ENCODE measurements at places on chromosomes 13 and 19.

DNA sequence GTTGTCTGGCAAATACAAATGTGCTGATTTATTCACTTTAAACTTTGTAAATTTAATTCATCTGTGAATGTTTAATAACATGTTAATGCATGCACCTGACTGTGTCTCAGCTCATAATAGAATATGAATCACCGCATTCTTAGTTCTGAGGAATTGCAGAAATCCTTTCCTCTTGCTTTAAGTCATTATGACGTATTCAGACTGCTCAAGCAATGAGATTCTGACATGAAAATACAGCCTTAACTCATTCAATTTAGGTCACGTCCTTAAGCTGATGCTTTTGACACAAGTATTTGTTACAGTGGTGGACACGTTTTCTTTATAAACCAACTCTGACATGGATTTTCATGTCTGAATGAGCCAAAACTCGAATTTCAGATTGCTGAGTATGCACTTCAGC lies 541.0 kb upstream of the KLF12 start:
- DNase-seq, result no peak

GRCh38 chr13:24161010-24161775 lies 673 bp downstream of the SPATA13 start:
- no peak for DNase-seq

- no peak for DNase-seq
Measured at GRCh38 chr13:70829748-70830147, 721.5 kb upstream of the KLHL1 start.

- no peak for DNase-seq
Measured at GRCh38 chr19:30663611-30664174, 291.5 kb downstream of the ZNF536 start.

DNA sequence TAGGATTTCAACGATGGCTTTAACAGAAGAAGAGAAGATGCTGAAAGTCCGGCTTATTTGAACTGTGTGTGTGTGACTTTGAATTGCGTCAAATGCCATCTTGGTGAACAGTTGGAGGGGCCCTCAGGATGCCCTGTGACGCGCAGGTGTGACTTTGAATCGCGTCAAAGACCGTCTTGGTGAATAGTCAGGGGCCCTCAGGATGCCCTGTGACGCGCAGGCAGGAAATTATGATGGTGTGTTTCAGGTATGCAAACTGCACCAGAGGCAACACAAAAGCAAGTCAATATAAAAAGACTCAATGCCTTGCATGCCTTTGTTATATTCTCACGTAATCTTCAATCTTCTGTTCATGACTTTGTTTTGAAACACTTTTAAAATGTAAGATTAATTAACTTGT lies 29.2 kb downstream of the ATP11A start:
- no peak for DNase-seq

- DNase-seq, result no peak
Measured at GRCh38 chr13:85492283-85492682, 306.9 kb downstream of the SLITRK6 start.

DNA sequence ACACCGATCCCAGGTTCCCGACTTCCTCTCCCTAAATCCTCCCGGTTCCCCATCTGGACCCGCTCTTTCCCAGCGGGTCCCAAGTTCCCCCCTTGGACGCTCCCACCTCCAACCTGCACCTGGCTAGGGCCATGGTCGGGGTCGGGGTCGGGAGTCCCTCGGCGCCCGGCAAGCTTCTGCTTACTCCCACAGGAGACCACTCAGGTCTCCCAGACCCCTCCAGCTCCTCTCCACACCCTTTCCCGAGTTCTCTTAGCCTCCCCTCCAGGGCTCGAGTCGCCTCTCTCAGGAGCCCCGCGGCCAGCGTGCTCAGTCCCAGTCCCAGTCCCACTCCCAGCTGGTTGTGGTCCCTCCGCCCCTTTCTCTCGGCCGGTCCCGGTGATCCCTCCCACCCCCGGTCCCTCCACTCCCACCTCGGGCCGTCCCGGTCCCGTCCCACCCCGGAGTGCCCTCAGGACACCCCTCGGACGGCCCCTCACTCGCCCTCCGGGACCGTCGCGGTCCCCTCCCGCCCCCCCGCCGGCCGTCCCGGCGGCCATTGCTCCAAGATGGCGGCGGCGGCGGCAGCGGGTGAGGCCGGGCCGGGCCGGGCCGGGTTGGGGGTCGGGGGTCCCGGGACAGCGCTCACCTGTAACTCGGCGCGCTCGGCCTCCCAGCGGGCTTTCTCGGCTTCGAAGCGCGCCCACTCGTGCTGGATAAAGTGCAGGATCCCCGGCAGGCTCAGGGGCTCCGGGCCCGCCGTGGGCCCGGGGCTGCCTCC lies at the start of gene FKRP:
FKRP (plus strand) TSS at position 537 of the 760 bp plus-strand sequence. CDS start 9,394 bp downstream, outside the sequence.
- peak; percentile 32 for DNase-seq

- DNase-seq, result no peak
Measured at GRCh38 chr13:80428349-80429096, 87.6 kb upstream of the SPRY2 start.

GRCh38 chr19:31527443-31527842 lies 178.2 kb upstream of the TSHZ3 start:
- DNase-seq, result no peak

DNA sequence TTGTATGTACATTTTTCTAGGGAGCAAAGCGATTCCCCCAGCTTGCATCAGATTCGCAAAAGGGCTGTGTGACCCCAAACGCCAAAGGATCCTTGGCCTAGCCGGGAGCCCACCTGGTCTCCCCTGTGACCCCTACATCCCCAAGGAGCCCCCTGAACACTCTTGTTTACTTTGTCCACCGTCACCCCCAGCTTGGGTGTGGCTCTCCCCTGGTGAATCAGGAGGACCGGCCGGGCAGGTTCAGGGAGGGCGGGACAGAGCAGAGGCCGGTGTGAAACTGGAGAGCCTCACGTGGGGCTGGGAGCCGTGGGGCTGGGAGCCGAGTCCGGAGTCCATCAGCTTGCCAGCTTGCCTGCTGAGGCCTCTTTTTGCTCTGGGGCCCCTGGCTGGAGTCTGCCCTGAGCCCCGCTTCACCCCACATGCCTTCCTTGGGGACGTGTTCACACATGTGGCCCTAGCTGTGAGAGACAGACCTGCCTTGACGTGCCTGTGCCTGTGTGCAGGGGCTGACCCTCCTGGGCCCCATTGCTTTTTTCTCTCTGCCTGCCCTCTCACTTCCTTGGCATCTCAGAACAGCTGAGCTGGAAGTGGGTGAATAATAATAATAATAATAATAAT lies 2.0 kb downstream of the ITPKC start:
- no peak for DNase-seq

- peak; percentile 25 for DNase-seq
Measured at GRCh38 chr19:39497996-39498797, 550 bp upstream of the DLL3 start.

GRCh38 chr13:42905579-42905978 lies 86.5 kb downstream of the EPSTI1 start:
- no peak for DNase-seq

GRCh38 chr13:51595416-51595815 lies 11.2 kb downstream of the WDFY2 start:
- no peak for DNase-seq

- DNase-seq, result no peak
Measured at GRCh38 chr13:31947105-31947504, 84.5 kb upstream of the FRY start.

DNA sequence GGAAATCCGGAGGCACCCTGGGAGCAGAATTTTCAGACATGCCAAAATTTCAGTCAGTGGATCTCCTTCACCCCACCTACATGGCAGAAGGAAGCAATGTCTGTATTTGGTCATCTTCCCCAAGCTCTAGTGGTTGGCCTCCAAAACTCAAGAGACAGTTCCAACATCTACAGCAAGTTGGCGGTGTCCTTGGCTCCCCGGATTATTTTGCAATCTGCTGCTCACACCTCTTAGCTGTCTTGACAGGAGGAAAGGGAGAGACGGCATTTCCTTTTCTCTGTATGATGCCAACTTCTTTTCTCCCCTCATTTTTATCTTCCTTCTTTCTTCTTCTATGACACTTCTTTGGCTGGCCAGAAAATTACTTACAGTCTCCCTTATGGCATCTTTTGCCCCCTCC lies 159.9 kb downstream of the SUCLA2 start:
- no peak for DNase-seq

DNA sequence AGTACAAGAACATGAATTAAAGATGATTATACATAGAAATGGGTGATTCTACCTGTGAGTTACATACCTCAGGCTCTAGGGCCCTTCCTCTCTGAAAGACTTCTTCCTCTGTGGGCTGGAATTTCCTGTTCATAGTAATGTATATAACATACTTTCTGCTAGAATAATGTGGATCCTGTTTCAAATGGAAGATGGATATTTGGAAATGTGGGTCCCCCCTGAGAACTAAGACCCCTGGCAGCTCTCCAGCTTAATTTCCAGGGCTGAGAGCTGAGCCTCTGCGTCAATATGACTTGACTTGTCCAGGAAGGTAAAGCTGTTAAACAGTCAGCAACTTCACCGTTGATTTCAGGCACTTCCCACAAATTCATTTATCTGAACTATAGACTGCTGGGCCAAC lies 296.3 kb downstream of the NALCN start:
- DNase-seq, result no peak

- no peak for DNase-seq
Measured at GRCh38 chr19:29836409-29836825, 24.6 kb downstream of the CCNE1 start.

DNA sequence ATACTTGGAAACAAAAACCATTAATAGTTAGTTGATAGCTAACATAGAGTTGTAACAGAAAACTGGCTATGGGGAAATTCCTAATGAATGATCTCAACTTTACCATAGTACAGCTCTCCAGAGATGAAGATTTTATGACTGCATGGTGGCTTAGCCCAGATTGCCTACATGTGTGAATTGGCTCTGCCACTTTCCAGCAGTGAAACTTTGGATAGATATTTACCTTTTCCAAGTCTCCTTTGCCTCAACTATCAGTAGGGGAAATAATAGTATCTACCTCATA lies 161.1 kb downstream of the LACC1 start:
- DNase-seq, result no peak

GRCh38 chr19:51124729-51125128 lies at the start of gene SIGLEC9:
Gene SIGLEC9 (plus strand): TSS chr19:51124906. CDS start chr19:51124975, 69 bp downstream.
- no peak for DNase-seq

DNA sequence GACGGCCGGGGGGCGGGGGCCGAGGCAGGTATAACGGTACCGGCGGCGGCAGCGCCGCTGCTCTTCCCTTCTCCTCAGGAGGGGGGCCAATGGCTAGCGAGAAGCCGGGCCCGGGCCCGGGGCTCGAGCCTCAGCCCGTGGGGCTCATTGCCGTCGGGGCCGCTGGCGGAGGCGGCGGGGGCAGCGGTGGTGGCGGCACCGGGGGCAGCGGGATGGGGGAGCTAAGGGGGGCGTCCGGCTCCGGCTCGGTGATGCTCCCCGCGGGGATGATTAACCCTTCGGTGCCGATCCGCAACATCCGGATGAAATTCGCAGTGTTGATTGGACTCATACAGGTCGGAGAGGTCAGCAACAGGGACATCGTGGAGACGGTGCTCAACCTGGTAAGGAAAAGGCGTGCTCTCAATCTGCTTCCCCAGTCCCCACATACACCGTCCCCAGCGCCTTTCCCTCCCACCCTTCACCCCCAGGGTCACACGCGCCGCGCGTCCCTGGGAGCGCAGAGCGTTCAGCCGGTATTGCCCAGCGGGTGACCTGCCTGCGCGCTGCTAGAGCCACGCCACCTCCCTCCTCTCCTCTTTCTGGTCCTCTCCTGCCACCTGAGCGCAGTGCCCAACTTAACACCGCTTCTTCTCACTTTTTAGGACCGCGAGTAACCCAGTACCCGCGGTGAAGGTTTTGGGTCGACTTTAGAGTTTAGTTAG lies 814 bp downstream of the NBEA start:
- DNase-seq, result peak; percentile 28

DNA sequence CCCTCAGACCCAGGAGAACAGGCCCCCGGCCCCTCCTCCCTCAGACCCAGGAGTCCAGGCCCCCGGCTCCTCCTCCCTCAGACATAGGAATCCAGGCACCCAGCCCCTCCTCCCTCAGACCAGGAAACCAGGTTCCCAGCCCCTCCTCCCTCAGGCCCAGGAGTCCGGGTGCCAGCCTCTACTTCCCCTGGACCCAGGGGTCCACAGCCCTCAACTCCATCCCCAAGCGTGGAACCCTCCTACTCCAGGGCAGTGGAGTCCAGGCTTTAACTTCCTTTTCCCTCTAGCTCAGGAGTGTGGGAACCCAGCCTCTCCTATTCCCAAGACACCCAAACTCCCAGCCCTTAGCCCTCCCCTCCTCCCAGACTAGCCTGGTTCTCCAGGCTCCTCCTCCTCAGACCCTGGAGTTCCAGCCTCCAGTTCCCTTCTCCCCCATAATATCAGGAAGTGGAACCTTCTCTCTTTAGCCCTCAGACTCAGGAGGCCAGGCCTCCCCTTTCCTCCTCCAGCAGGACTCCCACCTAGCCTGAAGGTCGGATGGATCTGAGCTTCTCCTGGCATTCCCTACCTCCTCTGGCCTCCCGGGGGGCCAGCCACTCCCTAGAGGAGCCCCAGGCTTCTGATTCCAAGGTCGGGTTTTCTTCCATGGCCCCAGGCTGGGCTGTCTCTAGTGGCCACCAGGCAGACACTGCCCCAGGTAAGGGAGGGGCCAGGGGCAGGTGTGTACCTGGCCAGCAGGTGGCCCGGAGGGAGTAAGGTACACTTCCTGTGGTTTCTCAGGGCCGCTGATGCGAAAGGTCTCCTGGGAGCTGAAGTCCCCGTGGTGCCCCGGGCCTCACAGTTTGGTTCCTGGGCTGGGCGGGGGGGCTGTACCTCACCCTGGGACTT lies at the start of gene TMC4:
TMC4 (minus strand) TSS at position 690 of the 888 bp plus-strand sequence; CDS start at position 647, 43 bp downstream.
- no peak for DNase-seq

DNA sequence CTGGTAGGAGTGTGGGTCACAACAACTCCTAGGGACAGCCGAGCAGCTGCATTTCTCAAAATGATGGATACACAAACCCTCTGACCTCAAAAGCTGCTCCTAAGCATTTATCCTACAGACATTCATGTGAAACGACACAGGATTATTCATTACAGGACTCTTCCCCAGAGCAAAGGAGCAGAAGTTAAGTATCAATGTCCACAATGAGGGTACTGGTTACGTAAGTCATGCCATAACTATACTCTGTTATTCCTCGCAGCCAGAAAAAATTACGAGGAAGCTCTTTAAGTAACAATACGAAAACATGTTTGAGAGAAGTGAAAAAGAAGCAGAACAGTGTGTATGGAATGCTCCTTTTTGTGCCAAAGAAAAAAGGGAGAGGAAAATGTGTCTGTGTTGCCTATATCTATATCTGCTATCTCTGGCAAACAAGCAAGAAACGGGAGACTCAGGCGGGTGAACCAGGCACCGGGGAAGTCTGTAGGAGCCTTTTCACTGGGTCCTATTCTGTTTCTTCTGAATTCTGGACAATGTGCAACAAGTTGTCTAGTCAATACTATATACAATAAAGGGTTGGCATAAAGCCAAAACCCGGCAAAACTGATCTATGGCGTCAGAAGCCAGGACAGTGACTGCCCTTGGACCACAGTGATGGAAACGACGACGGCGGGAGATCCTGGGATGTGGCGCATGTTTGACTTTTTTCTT lies 1.3 kb downstream of the ISOC2 start:
- DNase-seq, result no peak

GRCh38 chr19:28242317-28242927 lies 970.5 kb downstream of the UQCRFS1 start:
- DNase-seq, result no peak

Data from amygdala (tissue), 56 donors.